Pancreas (tissue), 10 donors: ENCODE measurements at places on chromosomes 16 and 17. TPM values are rescaled to one million over a fixed set of nuclear protein-coding genes. Genes with fewer than 3 reads are reported as not detected.

The EPX gene
- not detected for total RNA-seq

DNA sequence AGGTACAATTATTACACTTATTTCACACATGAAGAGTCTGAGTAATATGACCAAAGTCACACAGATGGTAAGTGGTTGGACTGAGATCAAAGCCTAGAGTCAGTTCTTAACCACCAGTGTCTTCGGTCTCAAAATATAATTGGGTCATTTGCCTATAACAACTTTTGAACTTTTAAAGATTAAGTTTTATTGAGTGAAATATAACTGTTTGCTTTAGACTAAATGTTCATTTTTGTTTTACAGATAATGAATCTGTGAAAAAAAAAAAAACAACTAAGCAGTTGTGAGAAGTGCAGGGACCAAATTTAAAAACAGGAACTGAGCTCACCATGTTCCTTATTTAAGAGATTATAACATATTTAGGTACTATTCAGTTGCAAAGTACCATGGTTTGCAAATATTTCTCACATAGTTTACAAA is 150.1 kb downstream of the ITFG1 start:
- H3K4me3 ChIP-seq: no peak overlapping the region
- no peaks in the 10 kb centered on the region for H3K27me3 ChIP-seq
- H3K27ac ChIP-seq: no peak overlapping the region

DNA sequence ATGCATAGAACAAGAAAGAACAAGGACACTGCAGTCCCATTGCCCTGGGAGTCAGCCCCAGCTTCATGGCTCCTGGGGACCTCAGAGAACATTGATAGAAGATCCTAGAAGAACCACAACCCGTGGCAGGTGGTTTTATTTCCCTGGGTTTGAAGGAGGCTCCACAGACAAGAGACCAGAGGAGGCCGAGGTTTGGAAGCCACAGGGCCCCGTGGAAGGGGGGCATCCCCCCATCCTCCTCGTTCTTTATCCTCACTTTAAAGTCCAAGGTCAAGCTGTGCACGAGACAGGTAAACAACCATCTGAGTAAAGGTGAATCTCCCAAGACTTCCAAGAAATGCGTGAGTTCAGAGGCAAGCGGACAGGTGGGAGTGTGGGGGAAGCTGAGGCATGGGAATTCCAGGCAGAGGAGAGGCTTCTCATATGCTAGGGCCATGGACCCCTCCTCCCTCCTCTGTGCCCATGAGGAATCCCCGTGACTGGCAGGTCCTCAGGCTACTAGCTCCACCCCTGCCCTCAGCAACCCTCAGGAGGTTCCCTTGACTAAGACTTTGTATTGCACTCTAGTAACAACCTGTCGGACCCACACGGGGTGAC is 849 bp upstream of the SULT1A1 start:
- peaks cover 7% of the 10 kb centered on the region for H3K4me1 ChIP-seq
- peak overlapping the region; percentile 37 for H3K27ac ChIP-seq
- H3K27me3 ChIP-seq: no peaks in the 10 kb centered on the region
- DNase-seq: no peak
- no peaks in the 10 kb centered on the region for H3K36me3 ChIP-seq

GRCh38 chr16:72162105-72162692 is 9.8 kb downstream of the PMFBP1 start:
- no peak overlapping the region for H3K27ac ChIP-seq
- DNase-seq: no peak
- H3K4me1 ChIP-seq: no peaks in the 10 kb centered on the region

GRCh38 chr17:70171159-70171558 is 1.8 kb downstream of the KCNJ2 start:
- no peak overlapping the region for H3K27ac ChIP-seq
- H3K4me1 ChIP-seq: no peaks in the 10 kb centered on the region
- no peak overlapping the region for H3K4me3 ChIP-seq
- DNase-seq: no peak
- no peaks in the 10 kb centered on the region for H3K36me3 ChIP-seq

GRCh38 chr17:50265690-50266315 is 8.5 kb upstream of the TMEM92 start:
- no peaks in the 10 kb centered on the region for H3K36me3 ChIP-seq
- no peaks in the 10 kb centered on the region for H3K4me1 ChIP-seq
- peak; percentile 9 for DNase-seq
